H9 (cell line): ENCODE measurements at places on chromosomes 16 and 17. TPM values are rescaled to one million over a fixed set of nuclear protein-coding genes. Genes with fewer than 3 reads are reported as not detected.

CCL11 gene
- total RNA-seq, result not detected in 2 replicates

SLC16A11 gene
- 0.13 TPM in 1 of 2 replicates, not detected in the other for total RNA-seq

AOC3 gene
- 2.6 and 2.8 TPM in 2 replicates for total RNA-seq

KCNJ16 gene
- total RNA-seq, result not detected in 2 replicates

GUCY2D gene
- 0.15 and 0.35 TPM in 2 replicates for total RNA-seq

CXCL16 gene
- 4.2 and 4.5 TPM in 2 replicates for total RNA-seq

PLA2G10 gene
- 1.0 and 2.2 TPM in 2 replicates for total RNA-seq

ZNHIT3 gene
- 58.7 and 64.7 TPM in 2 replicates for total RNA-seq

MT4 gene
- not detected in 2 replicates for total RNA-seq

CSH2 gene
- not detected in 2 replicates for total RNA-seq

CA7 gene
- total RNA-seq, result 0.55 and 0.81 TPM in 2 replicates

GRCh38 chr16:78405833-78406232 is 306.4 kb downstream of the WWOX start:
- DNase-seq, result no peak

GRCh38 chr17:48047113-48047740 is 932 bp upstream of the NFE2L1 start:
- DNase-seq, result no peak

DNA sequence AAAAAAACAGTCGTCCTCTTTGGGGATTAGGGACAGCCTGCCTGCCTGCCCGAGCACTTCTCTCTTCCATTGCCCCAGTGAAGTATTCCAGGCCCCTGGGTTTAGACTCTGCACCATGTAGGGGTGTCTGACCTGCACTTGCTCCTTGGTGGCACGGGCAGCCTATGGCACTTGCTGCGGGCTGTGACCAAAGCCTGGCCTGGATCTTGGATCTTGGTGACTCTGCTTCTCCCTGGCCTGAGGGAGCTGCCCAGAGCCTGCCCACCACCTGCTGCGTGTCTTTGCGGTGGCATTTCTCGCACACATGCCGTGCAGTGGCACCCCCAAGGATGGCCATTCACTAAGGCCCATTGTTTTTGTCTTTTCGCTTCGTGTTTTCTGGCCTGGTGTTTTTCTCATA is 6.1 kb upstream of the STH start:
- no peak for DNase-seq

- DNase-seq, result no peak
Measured at GRCh38 chr17:14050616-14051015, 18.7 kb upstream of the COX10 start.

- DNase-seq, result no peak
Measured at GRCh38 chr16:49411121-49411970, 37.7 kb downstream of the C16orf78 start.

GRCh38 chr17:8651013-8651412 is 20.5 kb upstream of the MYH10 start:
- DNase-seq, result no peak

DNA sequence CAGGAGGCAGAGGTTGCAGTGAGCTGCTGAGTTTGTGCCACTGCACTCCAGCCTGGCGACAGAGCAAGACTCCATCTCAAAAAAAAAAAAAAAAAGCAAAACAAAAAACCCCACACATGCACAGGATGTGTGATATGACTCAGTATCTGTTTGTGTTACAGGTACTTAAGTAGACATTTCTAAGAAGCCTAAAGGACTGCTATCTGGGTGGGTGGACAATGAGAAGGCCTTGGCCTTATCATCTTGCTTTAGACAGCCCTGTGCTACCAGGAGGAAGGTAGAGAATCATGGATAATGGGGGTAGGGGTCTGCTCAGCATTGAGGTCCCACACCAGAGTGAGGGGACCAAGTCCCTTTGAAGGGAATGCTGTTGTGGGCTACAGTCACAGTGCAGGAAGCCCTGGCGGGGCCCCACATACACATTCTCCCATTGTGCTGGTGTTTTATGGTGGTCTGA is 26.7 kb downstream of the PLD6 start:
- no peak for DNase-seq

DNA sequence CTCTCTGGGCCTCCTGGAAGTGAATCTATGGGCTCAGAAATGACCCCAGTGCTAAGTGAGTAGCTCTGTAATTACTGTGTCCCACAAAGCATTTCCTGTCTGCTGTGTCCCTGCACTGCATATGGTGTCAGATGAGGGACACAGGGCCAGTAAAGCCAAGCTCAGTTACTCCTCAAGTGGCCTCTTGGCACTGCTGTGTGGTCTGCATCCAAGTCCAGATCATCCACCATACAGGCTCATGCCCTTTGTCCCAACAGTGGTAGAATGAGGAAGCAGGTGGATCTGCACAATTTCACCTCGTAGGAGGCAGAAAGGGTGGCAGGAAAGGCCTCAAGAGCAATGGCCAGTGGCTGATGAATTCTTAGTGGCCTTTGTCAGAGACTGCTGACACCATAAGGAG is 146.8 kb downstream of the SOX9 start:
- DNase-seq, result no peak

DNA sequence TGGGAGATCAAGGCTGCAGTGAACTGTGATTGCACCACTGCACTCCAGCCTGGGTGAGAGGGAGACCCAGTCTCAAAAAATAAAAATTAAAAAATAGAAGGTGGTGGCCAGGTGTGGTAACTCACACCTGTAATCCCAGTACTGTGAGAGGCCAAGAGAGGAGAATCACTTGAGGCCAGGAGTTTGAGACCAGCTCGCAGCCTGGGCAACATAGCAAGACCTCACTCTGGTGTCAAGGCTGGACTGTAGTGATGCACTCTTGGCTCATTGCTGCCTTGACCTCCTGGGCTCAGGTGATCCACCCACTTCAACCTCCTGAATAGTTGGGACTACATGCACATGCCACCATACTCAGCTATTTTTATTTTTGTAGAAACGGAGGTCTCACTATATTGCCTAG is 13.3 kb downstream of the RFFL start:
- no peak for DNase-seq

GRCh38 chr16:54066451-54067105 is 220.0 kb downstream of the IRX3 start:
- DNase-seq, result no peak

DNA sequence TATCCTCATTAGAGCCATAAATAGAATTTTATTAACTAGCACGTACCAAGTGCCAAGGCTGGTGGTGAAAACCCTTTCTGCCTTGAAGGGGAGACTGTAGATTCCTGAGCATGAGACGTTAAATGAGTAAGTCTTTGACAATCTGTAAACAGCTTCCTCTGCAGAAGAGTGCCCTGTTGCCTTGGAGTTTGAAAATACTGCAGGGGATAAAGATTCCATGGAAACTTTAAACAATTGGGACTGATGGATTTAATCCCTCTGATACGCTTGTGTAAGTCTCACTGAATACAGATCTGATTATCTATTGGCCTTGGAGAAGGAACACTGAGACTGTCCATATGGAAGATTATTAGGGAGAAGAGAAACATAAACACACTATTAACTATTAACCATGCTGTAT is 1053.4 kb upstream of the RBFOX1 start:
- DNase-seq, result no peak

DNA sequence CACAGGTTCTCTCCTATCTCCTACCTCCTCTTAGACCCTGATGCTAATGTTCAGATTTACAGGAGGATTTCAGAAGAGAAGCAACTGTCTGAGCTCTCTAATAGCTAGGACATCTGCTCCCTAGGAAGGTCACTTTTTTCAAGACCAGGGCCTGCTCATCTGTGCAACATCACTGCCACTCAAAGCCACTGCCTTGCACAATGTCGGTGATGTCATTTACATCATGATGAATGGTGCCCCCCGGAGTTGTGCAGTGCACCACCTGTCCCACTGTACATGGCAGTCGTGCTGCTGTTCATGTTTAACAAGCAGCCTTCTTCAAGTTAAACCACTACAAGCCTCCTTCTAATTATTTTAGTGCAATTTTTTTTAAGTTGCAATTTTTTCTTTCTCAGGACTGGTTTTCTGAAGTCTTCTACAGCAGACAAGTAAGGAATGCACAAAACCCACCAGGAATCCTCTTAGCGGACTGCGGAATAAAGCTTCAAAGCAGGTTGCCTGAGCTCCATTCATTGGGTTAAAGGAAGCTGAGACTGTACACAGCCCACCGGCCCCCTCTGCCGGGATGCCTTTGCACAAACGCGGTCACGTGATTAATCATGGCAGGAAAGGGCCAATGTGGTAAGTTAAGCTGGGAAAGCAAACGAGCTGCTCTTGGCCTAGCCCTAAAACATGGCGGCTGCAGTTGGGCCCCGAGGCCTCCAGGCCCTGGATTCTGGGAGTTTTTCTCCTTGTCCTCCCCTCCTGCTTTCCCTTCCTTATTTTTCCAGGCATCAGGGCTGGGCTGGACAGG is 74.1 kb downstream of the MYH11 start:
- peak; percentile 43 for DNase-seq

DNA sequence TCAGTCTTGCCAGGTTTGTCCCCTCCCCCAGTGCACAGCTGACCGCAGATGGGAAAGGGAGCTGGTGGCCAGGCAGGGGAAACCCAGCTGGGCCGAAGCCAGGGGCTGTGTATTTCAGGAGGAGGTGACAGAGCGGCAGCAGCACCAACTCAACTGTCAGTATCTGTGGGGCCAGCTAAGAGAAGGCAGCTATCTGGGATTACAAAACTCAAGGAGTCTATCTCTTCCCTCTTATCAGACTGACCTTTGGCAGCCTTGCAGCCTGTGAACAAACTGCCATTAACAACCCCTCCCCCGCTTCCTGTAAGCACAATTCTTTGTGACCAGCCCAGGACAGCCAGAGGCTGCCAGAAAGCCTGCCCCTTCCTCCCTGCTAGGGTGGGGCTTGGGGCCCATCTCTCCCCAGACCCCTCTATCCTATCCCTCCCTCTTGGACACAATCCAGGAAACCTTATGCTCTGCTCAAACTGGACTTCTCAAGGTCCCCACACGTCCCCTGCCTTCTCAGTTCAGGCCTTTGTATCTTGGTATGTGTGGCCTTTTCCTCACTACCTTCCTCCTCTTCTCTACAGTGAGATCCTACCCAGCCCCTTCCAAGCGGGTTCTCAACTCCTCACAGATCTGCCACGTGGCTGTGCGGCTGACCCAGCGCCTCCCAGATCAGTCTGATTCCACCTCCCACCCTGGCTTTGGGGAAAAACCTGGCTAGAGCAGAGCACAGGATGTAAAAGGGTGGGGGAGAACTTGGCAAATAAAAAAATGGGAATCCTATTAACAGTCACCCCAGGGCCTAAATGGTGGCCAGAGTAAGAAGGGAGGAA is 10.5 kb downstream of the ST3GAL2 start:
- peak; percentile 75 for DNase-seq

GRCh38 chr17:74864866-74865395 is 5.2 kb upstream of the GRIN2C start:
- DNase-seq, result peak; percentile 86

GRCh38 chr17:77961741-77962140 is 3.2 kb downstream of the TNRC6C start:
- DNase-seq, result no peak

GRCh38 chr17:76726776-76727718 is at the start of gene METTL23:
TSS of gene METTL23 (plus strand) at chr17:76726839. CDS start at chr17:76729711, 2,872 bp downstream.
- DNase-seq, result peak; percentile 82

DNA sequence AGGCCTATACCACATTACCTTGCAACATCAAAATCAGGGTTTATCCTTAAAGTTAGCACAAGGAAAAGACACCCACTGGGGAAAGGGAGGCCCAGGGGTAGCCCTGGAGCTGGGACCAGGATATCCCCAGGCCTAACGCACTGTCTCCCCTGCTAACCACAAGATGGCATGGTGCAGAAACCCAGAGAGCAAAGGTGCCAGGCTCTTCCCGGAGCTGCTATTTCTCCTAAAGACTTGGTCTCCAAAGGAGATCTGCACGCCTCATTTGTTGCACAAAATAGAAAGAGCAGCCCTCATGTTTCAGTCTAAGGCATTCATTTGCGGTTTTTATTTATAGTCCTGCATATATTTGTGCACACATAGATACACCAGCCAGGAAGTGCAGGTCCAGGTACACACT is 408.6 kb downstream of the SOX9 start:
- no peak for DNase-seq

GRCh38 chr16:73405851-73406250 is 357.9 kb upstream of the ZFHX3 start:
- no peak for DNase-seq
